Activated CD4-positive, alpha-beta memory T cell treated with anti-CD3 and anti-CD28 coated beads for 36 hours (primary cell): ENCODE measurements at places on chromosomes 13 and 19. TPM values are rescaled to one million over a fixed set of nuclear protein-coding genes. Genes with fewer than 3 reads are reported as not detected.
A peak's percentile ranks its signal among the peaks of the same experiment; 100 is the strongest.

DNA sequence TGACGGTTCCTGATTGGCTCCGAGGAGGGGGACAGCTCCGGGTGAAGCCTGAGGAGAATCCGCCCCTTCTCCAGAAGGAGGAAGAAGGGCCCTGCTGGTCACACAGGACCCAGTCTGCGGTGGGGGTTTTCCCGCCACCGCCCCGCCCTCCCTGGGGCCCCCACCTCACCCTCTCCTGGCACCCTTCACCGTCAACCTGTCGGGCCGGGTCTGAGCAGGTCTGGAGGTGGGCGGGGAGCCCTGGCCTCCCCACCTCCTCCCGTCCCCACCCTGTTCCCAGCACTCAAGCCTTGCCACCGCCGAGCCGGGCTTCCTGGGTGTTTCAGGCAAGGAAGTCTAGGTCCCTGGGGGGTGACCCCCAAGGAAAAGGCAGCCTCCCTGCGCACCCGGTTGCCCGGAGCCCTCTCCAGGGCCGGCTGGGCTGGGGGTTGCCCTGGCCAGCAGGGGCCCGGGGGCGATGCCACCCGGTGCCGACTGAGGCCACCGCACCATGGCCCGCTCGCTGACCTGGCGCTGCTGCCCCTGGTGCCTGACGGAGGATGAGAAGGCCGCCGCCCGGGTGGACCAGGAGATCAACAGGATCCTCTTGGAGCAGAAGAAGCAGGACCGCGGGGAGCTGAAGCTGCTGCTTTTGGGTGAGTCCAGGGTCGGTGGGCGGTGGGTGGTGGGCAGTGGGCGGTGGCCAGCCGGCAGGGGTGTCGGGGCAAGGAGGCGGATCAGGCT lies at the start of gene GNA15:
TSS of gene GNA15 (plus strand) at position 73 of the 723 bp plus-strand sequence. CDS start at position 491, 418 bp downstream.
- peak within 1 kb of the TSS; percentile 80 for H3K4me3 ChIP-seq
- peak within 1 kb of the TSS; percentile 69 for H3K27ac ChIP-seq
- peak; percentile 80 for DNase-seq
- peaks cover 13% of the 10 kb centered on the region for H3K36me3 ChIP-seq

GRCh38 chr19:45403781-45404556 lies 900 bp downstream of the PPP1R13L start:
- peak overlapping the region; percentile 94 for H3K4me3 ChIP-seq
- DNase-seq = peak; percentile 79
- H3K27me3 ChIP-seq = peaks cover 32% of the 10 kb centered on the region
- H3K4me1 ChIP-seq = peaks cover 39% of the 10 kb centered on the region

The IRS2 gene
- 2.3 TPM for total RNA-seq

DNA sequence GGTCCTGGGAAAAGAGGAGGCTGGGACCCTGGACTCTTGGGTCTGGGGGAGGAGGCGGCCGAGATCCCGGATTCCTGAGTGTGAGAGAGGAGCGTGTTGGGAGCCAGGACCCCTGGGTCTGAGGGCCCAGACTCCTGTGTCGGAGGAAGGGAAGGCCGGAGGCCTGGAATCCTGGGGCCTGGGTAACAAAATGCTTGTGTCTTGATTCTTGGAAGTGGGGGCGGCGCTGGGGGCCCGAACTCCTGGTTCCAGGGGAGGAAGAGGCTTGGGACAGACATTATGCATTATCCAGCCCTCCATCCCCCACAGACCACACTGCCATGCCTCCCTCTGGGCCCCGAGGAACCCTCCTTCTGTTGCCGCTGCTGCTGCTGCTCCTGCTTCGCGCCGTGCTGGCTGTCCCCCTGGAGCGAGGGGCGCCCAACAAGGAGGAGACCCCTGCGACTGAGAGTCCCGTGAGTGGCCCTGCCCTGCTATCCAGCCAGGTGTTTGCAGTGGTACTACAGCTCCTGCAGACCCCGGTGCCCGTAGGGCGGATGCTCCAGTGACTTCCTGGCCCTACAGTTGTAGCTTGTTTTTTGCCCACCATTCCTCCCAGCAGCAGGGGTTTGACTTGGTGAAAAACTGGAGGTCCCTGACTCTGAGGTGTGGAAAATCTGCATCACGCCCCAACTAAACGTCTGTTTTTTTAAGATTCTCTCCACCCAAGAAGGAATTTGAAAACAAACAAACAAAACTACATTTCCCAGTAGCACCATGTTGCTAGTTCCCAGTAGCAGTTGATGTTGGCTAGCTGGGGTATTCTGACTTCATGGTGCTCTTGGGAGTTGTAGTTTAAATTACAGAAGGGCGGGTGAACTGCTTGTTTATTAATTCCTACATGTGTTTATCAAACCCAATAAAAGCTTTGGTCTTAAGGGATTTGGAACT lies 630 bp downstream of the NUCB1 start:
- H3K4me1 ChIP-seq = peaks cover 28% of the 10 kb centered on the region
- peak; percentile 37 for DNase-seq
- peaks cover under 1% of the 10 kb centered on the region for H3K27me3 ChIP-seq
- H3K4me3 ChIP-seq = peak overlapping the region; percentile 96
- H3K27ac ChIP-seq = peak overlapping the region; percentile 97
- peaks cover 28% of the 10 kb centered on the region for H3K36me3 ChIP-seq

- H3K4me1 ChIP-seq = peaks cover 38% of the 10 kb centered on the region
- no peaks in the 10 kb centered on the region for H3K27me3 ChIP-seq
- H3K4me3 ChIP-seq = no peak overlapping the region
Observed at GRCh38 chr19:48319647-48320541, 5.5 kb upstream of the EMP3 start.
